ENCODE measurements at places on chromosomes 3 and 15. TPM values are rescaled to one million over a fixed set of nuclear protein-coding genes. Genes with fewer than 3 reads are reported as not detected.

DNA sequence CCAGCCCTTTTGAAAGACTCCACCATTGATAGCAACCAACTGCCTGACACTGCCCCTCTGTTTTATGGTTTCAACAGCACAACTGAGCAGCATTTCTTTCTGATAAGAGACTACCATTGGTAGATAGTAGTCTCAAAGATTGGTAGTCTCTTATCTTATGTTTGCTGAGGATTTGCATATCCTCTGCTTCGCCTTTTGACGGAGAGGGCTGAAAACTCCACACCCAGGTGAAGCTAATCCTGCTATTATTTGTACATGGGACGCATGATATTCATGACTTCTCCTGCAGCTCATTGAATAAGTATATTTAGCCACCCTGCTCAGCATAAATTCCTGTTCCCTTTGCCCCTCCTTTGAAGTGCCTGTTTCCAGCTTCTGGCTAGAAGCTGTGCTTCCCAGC, 119.4 kb upstream of the STRIT1 start:
- DNase-seq, result no peak

PLAAT1 gene
- polyA plus RNA-seq, result 2.3 TPM

GRCh38 chr3:72418244-72418643, 430.0 kb downstream of the SHQ1 start:
- no peak for DNase-seq

- DNase-seq, result no peak
Measured at GRCh38 chr15:80844011-80844732, 65.0 kb downstream of the CEMIP start.

DNA sequence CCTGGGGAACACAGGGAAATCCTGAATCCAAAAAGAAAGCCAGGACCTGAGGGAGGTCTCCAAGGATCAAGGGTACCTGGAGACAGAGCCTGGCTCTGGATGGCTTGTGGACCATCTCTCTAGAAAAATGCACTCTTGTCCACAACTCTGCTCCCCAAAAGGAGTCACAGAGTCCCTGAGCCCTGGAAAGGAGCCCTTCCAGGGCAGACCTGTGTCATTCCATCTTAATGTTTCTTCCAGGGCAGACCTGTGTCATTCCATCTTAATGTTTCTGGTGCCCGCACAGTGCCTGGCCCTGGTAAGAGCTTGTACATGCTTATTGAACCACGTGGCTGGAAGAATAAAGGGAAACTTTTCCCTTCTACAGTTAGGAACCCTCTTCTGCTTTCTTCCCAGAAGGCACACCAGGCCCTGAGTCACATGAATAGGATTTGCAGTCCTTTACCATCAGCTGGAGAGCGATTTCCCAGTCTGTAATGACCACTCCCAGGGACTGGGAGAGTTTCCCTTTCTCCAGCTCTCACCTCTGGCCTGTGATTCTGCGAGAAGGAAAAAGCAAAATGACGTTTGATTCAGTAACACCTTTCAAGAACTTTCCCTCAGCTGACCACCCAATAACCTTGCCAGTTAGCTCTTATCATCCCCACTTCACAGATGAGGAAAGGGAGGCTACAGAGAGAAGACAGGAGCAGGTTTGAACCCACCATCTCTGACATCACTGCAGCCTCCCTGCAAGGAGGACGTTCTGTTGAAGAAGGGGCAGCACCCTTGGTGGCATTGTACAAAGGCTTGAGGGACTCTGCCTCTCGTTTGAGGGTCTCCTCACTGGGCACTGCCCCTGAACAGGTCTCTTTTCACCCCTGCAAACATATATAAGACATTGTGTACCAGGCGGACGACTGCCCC, 35.8 kb upstream of the SLCO2A1 start:
- no peak for DNase-seq

DNAH1 gene
- polyA plus RNA-seq, result 6.9 TPM

- DNase-seq, result no peak
Measured at GRCh38 chr3:167901138-167901537, 165.6 kb downstream of the SERPINI1 start.
